ENCODE measurements at places on chromosomes 1 and 21.
A peak's percentile ranks its signal among the peaks of the same experiment; 100 is the strongest.

- DNase-seq = peak; percentile 41
These were observed 682.6 kb downstream of the RWDD3 start for GRCh38 chr1:95916616-95917015.

DNA sequence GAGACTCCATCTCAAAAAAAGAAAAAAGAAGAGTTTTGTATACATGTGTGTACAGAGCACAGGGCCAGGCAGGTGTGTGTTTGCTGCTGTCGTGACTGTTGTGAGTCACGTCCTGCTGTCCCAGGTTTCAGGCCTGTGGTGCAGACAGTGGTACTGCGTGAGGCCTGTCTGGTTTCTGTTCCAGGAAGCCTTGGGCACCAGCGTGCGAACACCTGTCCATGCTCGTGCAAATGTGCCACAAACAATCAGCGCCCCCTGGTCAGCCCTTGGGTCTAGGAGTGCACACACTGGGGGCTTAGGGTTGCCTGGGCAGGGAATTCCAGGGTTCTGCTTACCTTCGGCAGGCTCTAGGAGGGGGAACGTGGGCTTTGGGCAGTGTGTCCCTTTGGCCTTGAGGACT lies 16.9 kb downstream of the GPR157 start:
- no peak for DNase-seq

- no peak for DNase-seq
These were observed 20.0 kb downstream of the HDAC1 start for GRCh38 chr1:32311709-32312393.

DNA sequence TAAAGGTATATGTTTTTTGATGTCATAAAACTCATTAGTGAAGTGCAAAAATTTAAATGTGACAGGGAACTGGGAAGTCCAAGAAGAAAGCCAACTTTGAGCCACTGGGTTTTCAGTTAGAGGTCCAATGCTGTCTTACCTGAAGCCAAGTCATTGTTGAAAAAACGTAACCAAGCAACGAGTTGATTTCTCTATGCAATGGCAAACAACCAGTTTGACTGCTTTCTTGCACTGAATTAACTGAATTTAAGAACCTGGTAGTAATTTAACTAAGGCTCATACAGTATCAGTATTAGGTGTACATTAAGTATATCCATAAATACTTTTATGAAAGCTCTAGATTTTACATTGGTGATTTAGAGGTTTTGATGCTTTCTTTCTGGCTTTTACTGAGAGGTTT lies 20.2 kb upstream of the S1PR1 start:
- DNase-seq = no peak

GRCh38 chr1:42206164-42206563 lies 41.6 kb upstream of the GUCA2A start:
- no peak for DNase-seq

Measured in hematopoietic multipotent progenitor cell treated with erythropoietin and hydrocortisone succinate and interleukin-3 and kit ligand, for 4 days (in vitro differentiated cells).